ENCODE measurements at places on chromosomes 6 and 20.

GRCh38 chr20:57240581-57241362 is 25.7 kb downstream of the BMP7 start:
- DNase-seq: no peak

GRCh38 chr6:13697857-13698256 is 13.8 kb downstream of the RANBP9 start:
- DNase-seq: no peak

DNA sequence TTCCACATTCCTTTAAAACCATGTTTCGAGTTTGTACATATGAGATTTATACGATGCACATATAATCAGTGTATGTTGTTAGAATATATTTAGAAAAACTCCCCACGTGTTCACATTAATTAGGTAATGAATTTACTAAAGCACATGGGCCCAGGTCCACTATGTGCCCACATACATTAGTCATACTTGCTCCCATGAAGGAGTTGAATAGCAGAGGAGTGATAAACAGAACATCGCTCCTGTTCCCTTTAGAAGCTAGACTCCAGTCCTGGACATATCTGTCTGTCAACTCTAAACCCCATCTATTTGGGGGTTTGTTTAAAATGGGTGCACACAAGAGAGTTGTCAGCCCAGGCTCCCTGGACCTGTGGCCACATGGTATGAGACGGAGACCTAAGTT is 108.1 kb upstream of the TIAM2 start:
- no peak for DNase-seq

GRCh38 chr20:18909254-18909653 is 95.7 kb downstream of the SCP2D1 start:
- no peak for DNase-seq

- no peak for DNase-seq
These were observed 537.9 kb downstream of the TENT5A start for GRCh38 chr6:81214414-81215091.

DNA sequence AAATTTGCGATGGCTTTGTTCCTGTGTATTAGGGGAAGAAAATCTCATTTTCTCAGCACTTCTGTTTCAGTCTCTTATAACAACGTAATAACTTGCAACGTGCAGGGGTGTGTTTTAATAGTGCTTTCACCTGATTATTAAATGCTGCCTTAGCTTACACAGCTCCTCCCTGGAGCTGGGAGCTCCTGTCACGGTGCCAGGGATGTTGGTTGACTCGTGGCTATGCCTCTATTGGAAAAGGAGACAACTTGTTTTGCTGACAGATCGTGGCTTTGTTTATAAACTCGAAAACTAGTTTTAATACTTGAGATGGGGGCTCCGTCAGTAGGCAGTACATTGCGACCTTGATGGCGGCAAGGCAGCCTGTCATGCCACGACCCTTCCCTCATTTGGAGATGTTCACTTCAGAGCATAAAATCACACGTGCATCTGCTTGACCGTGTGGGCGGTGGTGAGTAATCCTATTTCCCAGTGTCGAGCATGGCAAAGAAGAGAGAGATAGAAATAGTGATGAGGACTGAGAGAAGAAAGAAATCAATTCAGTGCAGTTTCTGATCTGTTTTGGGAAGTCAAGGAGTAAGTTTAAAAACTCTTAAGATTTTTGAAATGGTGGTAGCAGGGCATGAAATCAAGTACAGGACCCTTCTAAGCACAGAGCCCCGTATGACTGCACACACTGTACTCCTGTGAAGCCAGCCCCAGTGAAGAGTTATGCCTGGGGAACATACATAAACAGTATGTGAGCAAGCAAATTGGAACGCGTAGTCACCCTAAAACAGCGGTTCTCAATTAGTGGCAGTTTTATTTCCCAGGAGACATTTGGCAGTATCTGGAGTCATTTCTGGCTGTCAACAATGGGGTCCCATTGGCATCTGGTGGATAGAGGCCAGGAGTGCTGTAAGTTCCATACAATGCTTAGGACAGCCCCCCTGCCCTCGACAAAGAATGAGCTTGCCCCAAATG is 147.2 kb downstream of the DOK5 start:
- no peak for DNase-seq

DNA sequence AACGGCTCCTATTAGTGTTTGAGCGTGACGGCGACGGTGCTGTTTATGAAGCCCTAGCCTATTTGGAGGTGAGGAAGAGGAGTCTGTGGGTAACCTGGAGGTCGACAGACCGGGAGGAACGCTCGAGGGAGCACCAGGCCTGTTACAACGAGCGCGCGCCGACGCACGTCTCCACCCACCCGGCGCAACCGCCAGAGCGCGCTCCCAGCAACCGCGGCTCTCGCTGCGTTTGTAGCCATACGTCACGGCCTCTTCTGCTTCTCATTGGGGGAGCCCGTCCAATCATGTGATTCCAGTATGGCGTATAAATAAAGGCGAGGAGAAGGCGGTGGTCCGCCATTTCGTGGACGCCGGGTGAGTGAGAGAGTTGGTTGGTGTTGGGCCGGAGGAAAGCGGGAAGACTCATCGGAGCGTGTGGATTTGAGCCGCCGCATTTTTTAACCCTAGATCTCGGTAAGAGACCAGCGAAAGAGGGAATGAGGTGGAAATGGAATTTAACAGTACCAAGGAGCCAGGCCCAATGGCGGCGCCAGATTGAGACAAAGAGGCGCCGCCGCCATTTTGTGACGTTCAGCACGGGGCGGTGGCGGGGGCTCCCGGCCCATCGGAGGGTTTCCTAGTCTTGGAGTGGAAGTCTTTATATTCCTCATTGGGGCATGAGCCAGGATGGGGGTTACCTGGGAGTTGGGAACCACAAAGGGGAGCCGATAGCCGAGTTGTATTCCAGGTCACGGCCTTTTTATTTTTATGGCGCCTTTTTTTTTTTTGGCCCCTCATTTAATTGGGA is at the start of gene SRSF3:
Gene SRSF3 (plus strand): TSS at position 334 of the 787 bp plus-strand sequence. CDS start 2,401 bp downstream, outside the sequence.
- DNase-seq: peak; percentile 81

GRCh38 chr20:61753316-61753942 is 312.3 kb downstream of the TAF4 start:
- DNase-seq: no peak

DNA sequence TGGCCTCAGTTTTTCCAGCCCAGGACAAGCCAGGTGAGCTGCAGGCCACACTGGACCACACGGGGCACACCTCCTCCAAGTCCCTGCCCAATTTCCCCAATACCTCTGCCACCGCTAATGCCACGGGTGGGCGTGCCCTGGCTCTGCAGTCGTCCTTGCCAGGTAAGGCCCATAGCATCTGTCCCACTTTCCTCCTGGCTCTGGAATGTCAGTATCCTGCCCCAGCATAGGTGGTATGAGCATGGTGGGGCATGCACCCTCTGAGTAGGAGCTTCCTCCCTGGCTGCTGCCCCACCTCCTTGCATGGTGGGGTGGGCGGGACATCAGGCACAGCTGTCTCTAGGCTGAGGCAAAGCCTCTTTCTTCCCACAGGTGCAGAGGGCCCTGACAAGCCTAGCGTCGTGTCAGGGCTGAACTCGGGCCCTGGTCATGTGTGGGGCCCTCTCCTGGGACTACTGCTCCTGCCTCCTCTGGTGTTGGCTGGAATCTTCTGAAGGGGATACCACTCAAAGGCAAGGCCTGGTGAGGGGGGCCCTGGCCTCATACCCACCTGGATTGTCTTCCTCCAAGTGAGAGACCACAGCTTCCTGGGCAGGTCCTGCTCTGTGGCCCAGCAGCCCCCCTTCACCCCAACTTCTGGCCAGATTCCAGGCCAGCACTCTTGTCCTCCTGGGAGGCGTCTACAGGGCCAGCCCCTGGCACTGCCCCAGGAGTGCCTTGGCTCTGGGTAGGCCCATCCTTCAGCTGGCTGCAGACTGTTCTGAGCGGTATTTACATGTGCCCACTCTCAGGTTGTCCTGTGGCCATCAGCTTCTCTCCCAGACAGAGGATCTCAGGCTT is 9.1 kb downstream of the PI16 start:
- DNase-seq: no peak

DNA sequence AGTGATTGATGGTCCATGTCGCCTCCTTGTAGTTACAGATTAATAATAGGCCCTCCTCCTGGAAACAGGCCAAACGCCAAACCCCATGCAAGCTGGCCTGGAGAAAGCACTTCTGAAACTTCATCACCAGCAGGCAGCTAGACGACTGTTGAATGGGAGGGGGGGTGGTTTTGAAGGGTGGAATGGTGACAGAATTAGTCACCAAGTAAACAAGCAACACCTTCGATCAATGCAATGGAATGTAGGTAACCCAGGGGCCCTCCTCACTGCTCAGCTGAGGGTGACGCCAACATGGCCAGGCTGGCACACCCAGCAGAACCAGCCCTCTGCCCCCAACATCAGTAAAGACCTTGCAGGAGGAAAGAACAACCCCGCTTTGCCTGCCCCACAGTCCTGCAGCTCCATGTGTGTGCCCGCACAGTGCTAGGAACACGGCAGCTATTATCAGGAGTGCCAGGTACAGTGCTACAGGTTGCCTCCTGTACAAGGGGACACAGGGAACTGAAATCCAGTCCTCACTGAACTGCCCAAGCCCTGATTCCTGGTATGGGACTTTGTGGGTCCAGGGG is 2.7 kb downstream of the BCAS1 start:
- DNase-seq: no peak

GRCh38 chr6:6590530-6590929 is 2.0 kb downstream of the LY86 start:
- no peak for DNase-seq

GRCh38 chr6:17418281-17419188 is 25.1 kb downstream of the CAP2 start:
- no peak for DNase-seq

DNA sequence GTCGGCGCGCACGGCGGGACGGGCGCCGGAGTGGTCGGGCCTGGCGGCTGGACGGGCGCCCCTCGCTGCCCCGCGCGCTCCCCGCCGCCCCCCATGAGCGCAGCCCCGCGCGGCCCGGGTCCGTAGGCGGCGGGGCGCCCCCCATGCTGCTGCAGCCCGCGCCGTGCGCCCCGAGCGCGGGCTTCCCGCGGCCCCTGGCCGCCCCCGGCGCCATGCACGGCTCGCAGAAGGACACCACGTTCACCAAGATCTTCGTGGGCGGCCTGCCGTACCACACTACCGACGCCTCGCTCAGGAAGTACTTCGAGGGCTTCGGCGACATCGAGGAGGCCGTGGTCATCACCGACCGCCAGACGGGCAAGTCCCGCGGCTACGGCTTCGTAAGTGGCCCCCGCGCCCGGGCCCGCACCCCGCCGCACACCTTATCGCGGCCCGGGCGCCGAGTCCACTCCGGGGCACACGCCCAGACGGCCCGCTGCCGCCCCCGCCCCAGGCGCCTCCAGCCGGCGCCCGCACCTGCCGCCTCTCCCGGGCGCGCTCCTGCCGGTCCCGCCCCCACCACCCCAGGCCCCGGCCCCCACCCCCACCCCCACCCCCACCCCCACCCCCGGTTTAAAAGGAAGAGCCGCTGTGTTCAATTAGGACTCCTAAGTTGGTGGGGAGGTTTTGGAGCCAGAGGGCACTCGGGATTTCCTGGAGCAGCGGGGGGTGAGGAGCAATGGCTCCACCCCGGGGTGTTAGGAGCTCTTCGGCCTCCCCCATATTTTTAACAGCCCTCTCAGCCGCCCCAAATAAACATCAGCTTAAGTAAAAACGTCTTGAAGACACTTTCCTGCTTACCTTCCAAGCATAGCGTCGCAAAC is 474 bp downstream of the RBM38 start:
- DNase-seq: no peak

DNA sequence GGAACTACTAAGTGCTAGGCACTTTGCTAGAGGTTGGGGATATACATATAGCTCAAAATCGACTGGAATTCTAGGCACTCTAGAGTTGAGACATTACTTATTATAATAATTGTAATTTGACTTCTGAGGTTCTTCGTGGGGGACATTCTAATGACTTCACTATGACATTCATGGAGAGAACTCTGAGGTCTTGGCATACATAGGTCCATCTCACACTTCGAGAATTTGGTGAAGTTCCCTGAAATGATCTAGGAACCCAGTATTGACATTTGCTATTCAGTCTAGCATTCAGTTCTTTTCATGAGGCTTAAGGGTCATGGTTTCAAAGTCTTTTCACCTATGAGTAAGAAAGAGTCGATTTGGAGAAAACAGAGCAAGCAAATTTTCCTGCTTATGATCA is 446.6 kb upstream of the JAG1 start:
- no peak for DNase-seq

- peak; percentile 22 for DNase-seq
These were observed 42.0 kb upstream of the PLCG1 start for GRCh38 chr20:41095110-41095969.

GRCh38 chr20:41072190-41072863 is 43.7 kb downstream of the TOP1 start:
- DNase-seq: no peak

DNA sequence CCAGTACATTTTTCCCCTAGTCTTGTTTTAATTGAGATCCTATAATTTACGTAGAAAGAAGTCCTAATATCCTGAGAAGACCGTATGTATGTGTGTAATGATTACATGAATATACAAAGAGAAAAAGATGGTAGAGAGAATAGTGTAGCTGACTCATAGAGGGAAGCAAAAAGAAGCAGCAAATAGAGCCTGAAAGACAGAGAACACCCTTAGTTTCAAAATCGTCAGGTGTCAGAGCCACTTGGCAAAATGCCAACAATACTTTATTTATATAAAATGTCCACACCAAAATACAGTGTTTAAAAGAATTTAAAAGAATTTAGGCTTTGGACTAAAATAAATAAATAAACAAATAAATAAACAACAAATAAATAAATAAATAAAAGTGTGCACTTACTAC is 1414.1 kb upstream of the EYS start:
- DNase-seq: no peak

- no peak for DNase-seq
These were observed 66.7 kb upstream of the C6orf118 start for GRCh38 chr6:165376100-165376499.

GRCh38 chr20:58344741-58345140 is 35.2 kb downstream of the RAB22A start:
- no peak for DNase-seq

DNA sequence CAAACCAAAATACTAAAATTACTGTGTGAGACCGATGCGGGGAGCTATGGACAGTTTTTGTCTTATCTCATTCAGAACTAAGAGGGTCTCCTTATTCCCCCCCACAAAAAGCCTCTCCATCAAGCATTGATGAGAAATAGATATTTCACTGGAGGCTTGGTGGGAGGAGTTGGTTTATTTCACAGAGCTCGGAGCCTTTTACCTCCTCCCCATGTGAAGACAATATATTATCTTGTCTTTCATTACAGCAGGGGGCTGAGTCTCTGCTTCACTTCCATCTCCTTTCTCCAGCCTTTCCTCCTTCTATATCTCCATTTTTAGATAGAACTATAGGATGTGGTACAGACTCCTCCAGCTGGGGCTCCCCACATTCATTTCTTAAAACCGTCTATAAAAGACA is 29.9 kb upstream of the MRAP2 start:
- no peak for DNase-seq

DNA sequence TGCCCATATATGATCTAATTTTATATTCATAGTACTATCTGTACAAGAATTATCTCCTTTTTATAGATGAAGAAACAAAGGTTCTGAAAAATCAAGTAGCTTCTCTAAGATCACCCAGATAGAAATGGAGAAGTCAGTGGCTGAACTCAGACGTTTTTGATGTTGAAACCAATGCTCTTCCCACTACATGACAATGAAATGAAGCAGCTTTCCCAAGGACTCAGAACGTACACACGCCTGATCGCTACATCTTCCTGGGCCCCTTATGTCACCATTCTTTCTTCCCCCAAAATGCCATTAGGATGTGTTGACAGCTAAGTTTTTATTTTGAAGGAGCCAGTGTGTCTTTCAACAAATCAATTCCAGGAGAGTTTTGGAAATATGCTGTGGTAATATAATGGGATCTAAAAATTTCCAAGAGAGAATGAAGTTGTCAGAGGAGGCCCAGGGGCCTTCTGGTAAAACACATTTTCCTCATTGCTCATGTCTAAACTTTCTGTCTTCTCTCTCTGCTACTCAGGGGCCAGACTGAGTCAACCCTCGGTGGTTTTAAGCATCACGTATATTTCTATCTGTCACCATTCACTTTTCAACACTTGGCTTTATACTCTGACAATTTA is 98.1 kb upstream of the COL21A1 start:
- DNase-seq: no peak

Data from stimulated activated CD4-positive, alpha-beta T cell treated with anti-CD3 and anti-CD28 coated beads, Interleukin-1b, Interleukin-23, amount 100 ng/mL, for 1 hour (primary cell).